Gastroesophageal sphincter (tissue), 4 donors: ENCODE measurements at places on chromosomes 5 and 9. TPM values are rescaled to one million over a fixed set of nuclear protein-coding genes. Genes with fewer than 3 reads are reported as not detected.

DNA sequence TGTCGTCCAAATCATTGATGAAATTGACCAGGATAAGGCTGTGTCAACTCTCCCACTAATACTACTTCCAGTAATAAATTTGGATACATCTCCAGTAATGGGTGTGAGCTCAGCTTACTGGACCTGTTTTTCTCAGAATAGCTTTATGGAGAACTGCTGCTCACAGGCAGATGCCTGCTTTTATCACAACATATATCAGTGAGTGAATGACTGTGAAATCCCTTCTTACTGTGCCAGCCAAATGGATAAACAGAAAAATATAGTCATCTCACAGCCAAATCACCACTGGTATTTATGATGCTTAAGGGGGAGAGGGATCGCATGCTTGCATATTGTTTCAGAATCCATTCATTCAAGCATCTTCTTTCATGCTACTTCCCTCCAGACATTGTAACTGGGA is 148.4 kb upstream of the PAPPA start:
- ATAC-seq, result no peak

GRCh38 chr9:99425923-99426842 is 204.1 kb downstream of the SEC61B start:
- no peak for ATAC-seq

GRCh38 chr5:7181841-7182240 is 214.1 kb upstream of the ADCY2 start:
- no peak for ATAC-seq

DNA sequence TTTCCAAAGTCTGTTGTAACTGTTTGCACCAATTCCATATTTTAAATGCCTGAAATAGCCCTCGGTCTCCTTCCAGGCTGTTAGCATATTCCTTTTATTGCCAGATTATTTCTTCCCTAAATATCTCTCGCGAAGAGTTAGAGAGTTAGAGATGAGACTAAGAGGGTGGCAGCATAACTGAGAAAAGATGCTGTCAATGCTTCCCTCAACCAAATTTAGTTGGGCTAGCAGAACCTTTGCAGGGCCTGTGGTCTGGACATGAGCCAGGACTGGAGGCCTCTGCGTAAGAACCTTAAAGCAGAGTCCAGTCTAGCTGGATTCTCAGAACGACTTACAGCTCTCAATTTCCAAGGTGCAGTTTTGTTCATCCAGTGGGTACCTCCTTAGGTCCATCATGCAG is 135.9 kb downstream of the GABRB2 start:
- no peak for ATAC-seq

DNA sequence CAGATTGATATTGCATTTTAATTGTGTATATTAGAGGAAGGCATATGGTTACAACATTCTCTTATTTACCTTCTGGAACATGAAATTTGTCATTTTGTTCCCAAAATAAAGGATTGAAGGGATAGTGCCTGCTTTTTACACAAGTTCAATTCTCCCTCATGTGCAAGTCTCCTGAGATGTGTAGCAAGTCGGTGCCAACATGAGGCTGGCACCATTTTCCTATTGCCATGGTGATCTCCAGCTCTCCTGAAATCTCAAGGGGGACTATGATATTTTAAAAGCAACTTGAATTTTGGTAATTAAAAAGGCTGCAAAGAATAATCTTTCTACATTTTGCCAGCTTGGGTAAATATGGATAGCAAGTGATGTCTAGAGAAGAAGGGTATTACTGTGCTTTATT is 693.3 kb upstream of the WWC1 start:
- ATAC-seq, result no peak

Gene RABGAP1
- total RNA-seq, result 61.2 TPM

Gene CARTPT
- 1.1 TPM for total RNA-seq

Gene OLFM1
- total RNA-seq, result 32.8 TPM

Gene CA9
- not detected for total RNA-seq

Gene THBS4
- total RNA-seq, result 18.6 TPM
